EH (cell line): ENCODE measurements at places on chromosomes 3 and 15.

GRCh38 chr15:46556010-46556409 lies 921.2 kb downstream of the SQOR start:
- no peak for DNase-seq

GRCh38 chr3:54841471-54841870 lies 86.4 kb downstream of the LRTM1 start:
- no peak for DNase-seq

DNA sequence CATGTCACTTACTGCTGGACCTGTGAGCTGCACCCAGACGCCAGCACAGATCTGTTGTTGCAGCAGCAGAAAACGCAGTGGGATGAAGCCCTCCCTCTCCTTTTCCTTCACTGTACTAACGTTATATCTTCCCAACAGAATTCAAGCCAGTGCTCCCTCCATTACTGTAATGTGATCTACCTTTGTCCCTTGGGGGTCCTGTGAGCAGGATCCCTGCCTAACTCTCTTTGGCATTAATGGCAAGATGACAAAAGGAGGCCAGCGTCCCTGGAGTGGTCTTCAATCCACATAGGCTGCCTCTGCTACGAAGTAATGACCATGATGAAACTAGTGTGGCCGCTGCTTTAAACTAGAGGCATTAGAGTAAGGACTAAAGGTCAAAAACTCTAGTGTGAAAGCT lies 69.3 kb upstream of the SOX14 start:
- DNase-seq = no peak

DNA sequence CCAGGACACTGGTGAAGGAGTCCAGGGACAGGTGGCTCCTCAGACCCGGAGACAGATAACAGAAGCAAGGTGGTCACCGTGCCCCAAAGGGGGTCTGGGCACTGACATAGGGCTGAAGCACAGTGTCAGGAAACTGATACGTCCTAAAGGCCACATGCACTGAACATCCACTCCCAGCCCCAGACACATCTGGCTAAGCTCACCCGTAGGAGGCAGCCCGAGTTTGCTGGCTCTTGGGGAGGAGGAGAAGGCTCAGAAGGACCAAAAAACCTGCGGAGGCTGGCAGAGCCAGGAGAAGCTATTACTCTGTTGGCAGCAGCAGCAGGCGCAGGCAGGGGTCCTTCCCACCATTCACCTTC lies 1.2 kb downstream of the CACNA2D2 start:
- no peak for DNase-seq

- DNase-seq = no peak
These were observed 47.7 kb downstream of the SUMF1 start for GRCh38 chr3:4419386-4419785.

- DNase-seq = no peak
These were observed 570.6 kb upstream of the ROBO1 start for GRCh38 chr3:80338366-80338765.
